ENCODE measurements at places on chromosomes 7 and 10.

DNA sequence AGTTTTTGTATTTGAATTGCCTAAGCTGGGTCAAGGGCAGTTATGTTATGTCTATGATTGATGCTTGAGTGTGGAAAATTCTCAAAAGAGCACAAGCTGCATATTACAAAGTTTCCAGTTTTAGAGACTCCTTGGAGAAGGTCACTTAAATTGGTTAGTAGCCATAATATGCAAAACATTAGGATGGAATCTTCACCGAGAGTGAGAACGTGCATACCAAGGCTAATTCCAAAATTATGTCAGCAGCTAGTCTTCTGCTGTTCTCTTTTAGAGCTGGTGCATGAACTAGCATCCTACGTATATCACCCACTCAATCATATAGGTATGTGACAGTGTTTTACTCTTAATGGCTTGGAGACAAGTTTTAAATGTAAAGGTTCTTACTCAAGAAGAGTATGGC lies 49.2 kb downstream of the MKX start:
- no peak for DNase-seq

- DNase-seq: no peak
Observed at GRCh38 chr7:144508702-144509101, 105.2 kb upstream of the NOBOX start.

- no peak for DNase-seq
Observed at GRCh38 chr7:152925412-152926147, 166.0 kb downstream of the ACTR3B start.

- no peak for DNase-seq
Observed at GRCh38 chr10:118584181-118584954, 11.1 kb downstream of the PRLHR start.

GRCh38 chr7:107993891-107994291 lies 9.1 kb downstream of the LAMB1 start:
- no peak for DNase-seq

- DNase-seq: no peak
Observed at GRCh38 chr10:26550774-26551526, 112.8 kb downstream of the APBB1IP start.

GRCh38 chr10:83943049-83943448 lies 196.3 kb upstream of the GHITM start:
- DNase-seq: no peak

GRCh38 chr7:81285142-81285871 lies 366.5 kb upstream of the SEMA3C start:
- peak; percentile 62 for DNase-seq

DNA sequence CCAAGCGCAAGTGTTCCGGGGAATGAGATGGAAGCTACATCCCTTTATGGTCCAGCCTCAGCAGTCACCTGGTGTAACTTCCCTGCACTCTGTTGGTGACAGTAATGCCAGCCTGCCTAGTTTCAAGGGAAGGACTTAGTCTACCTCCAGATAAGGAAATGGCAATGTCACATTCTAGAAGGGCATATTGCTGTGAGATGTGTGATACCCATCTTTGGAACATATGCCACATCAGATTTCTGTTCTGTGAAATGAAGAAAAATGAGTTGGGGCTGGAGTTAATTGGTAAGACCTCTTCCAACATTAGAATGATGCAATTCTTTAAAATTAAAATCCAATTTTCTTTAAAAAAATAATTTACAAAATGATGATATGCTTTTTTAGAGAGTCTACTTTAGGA lies 212.0 kb downstream of the LRMDA start:
- DNase-seq: no peak

GRCh38 chr10:34908481-34908880 lies 93.4 kb upstream of the PARD3 start:
- DNase-seq: peak; percentile 39

DNA sequence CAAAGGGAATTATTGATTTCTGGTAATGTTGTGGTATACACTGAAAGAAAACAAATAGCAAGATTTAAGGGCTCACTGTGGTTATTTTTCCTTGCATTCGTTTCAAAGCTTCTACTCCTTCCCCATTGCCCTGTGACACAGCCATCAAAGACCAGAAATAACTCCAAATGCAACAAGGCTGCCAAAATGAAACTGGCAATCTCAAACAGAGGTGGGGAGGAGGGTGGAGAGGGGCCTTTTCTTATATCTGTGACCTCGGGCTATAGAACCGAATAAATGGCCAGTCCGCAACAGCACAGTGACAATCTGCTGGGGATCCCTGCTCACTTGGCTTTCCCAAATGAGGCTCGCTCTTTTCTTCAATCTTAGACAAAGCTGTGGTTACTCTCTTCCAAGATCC lies 17.4 kb upstream of the SPOCK2 start:
- no peak for DNase-seq

DNA sequence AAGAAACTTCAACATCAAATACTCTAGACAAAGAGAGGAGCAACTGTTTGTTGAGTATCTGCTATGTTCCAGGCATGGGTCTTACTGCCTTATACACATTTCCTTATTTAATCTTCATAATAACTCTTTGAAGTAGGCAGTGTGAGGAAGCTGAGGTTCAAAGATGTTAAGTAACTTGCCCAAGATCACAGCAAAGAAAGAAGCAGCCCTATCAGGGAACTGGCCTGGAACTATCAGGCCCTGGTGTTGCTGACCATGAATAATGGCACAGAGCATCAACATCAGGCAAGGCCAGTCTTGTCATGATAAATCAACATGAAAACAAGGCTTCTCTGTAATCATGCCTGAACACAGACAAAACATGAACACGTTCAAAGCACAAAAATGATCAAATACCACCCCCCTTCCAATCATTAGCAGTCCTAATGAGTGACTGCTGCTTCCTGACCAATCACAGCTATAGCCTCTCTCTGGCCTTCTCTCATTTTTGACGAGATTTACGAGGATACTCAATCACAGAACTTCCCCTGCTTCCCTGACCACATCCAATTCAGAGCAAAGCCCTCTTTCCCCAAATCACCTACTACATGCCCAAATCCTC lies 2.3 kb downstream of the GSDME start:
- no peak for DNase-seq

DNA sequence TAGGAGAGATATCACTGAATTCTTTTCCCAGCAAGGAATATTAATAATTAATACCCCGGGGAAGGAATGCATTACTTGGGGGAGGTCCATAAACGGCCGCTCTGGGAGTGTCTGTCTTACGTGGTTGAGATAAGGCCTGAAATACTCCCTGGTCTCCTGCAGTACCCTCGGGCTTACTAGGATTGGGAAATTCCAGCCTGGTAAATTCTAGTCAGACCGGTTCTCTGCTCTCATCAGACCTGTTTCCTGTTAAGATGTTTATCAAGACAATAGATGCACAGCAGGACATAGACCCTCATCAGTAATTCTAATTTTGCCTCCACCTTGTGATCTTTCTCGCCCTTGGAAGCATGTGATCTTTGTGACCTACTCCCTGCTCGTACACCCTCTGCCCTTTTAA lies 162.8 kb upstream of the KCND2 start:
- DNase-seq: no peak

DNA sequence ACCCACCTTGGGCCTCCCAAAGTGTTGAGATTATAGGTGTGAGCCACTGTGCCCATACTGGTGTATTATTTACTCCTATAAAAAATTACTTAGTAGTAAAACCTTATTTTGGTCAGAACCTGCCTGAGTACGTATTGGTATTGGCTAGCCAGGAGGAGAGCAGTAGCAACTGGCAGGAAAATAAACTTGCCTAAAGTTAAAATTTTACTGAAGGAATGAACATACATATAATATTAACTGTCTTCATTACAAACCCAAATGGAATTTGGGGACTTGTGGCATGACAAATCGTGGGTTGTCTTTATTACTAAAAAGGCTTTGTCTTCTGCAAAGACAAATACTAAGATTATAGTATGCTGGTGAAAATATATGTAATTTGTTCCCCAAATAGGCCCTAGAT lies 8.4 kb downstream of the RAB18 start:
- no peak for DNase-seq

DNA sequence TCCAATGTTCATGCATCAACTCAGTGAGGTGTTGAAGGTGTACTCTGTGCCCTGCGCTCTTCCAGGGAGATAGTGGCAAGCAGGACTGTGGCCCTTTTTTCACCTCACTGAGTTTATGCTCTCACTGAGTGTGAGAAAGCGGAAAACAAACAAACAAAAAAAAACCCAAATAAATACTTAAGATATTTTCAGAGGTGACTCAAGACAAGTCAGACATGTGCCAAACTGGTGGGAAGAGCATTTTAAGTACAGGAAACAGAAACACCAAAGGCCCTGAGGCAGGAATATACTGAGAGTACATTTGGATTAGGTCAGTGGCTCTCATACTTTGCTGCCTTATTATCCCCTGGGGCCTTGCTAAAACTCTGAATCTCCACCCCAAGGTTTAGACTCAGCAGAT lies 111.9 kb upstream of the IGFBP3 start:
- no peak for DNase-seq

- no peak for DNase-seq
Observed at GRCh38 chr10:131076356-131076755, 235.2 kb downstream of the TCERG1L start.

- DNase-seq: no peak
Observed at GRCh38 chr7:106073701-106074100, 38.4 kb downstream of the SYPL1 start.

- DNase-seq: no peak
Observed at GRCh38 chr10:86062647-86063145, 303.9 kb downstream of the GRID1 start.

DNA sequence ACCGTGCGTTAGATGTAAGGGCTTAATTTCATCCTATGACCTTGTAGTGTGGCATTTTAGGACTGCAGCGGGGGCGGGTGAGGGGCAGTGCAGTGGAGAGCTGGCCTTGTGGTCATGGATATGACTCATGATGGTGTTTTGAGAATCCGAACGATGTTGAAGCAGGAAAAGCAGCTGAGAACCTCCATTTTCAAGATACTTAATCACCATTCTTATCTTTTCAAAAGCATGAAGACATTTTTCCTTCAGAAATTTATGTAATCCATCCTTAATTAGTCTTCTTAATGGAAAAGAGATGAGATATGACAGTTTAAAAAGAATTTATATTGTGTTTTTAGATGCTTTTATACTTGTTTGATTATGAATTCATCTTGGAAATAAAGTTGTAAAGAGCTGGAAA lies 9.6 kb downstream of the ATP5F1C start:
- DNase-seq: peak; percentile 67

GRCh38 chr7:155352076-155352752 lies 54.5 kb downstream of the INSIG1 start:
- DNase-seq: no peak

DNA sequence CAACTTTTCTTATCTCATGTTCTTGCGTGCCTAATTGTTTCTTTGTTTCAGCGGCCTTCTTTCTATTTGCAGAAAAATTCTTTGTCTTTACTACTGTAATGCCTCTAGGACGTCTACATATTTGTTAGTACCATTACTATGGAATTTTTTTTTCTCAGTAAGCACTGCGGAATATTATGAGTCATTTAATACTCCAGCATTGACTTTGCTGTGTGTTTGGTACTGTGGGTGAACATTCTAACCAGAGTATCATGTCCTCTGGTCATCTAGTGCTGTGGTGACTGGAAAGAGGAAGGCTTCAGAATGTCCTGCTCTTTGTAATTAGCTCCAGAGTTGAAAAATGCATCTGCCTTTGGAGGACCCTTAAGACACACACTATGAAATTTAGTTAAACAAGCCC lies 58.5 kb upstream of the FERD3L start:
- DNase-seq: no peak

All from AG09319 (cell line).